ENCODE measurements at places on chromosomes 4 and X.

DNA sequence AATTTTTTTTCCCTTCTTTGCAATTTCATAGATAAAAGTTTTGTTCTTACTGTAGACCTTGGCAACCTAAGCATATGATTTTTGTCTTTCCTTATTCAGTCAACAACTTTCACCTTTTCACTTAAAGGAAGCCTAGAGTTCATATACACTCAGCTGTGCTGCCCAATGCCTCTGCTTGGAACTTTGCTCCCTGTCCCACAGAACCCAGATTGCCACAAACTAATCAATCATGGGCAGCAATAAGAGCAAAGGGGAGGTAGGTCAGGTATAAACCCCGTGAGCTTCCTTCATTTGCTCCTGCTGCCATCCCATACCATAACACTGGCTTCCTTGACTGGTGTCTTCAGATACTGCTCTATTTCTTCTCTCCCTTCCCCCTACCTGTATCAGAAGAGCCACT is 51.0 kb upstream of the BEND2 start:
- no peak for DNase-seq

GRCh38 chrX:51598899-51599298 is 19.8 kb downstream of the CENPVL3 start:
- DNase-seq: no peak

DNA sequence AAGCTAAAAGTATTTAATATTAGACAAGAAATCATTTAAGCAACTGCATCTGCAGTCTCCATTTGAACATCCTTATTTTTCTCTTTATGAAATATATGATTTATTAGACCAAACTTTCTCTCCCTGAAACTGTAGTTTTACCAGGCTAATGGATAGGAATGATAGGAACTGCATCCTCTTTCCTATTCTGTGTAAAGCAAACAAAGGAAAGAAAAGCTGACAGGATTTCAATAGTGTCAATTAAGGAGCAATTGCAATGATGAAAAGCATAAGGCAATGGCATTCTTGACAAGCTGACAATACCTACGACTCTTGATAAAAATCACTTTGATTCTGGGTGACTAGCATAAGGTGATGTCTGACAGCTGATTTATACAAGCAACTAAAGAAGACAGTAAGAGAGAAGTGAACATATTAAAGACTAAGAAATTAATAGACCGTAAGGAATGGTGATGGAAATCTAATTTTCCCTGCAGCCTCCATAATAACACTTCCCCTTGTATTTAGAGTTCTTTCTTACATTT is 502.5 kb downstream of the TECRL start:
- no peak for DNase-seq

DNA sequence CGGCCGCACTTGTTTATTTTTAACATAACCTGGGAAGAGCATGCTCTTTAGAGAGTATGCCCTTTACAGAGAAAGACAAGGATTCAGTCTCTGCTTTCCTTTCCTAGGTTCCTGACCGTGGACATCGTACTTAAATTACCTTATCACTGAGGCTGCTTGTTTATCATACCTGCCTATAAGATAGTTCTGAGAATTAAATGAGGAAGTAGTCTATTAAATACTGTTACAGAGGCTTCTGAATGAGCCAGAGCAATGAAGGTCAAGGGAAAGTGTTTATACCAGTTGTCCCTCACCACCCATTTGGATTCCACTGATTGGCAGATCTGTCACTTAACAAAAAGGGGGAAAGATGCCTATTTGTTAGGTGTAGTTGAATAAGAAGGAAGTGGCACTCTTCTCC is 10.0 kb downstream of the TXLNG start:
- no peak for DNase-seq

GRCh38 chrX:2517055-2517454 is 16.3 kb upstream of the DHRSX start:
- no peak for DNase-seq

DNA sequence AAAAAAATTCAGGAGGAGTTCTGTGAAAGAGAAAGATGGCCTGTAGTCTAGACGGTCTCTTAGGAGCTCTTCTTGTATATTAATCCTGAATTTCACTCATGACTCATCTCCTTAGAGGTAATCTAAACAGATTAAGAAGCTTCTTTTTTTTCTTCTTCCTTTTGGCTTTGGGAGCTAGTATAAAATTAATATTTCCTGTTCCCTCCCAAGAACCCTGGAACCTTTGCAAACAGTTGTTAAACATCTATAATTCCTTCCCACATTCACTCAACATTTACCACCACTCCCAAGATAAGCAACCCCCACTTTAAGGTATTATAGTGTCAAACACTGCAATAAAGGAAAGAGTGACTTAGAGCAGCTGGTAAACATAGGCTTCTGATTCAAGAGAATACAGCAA is 146.4 kb upstream of the EDNRA start:
- DNase-seq: no peak

DNA sequence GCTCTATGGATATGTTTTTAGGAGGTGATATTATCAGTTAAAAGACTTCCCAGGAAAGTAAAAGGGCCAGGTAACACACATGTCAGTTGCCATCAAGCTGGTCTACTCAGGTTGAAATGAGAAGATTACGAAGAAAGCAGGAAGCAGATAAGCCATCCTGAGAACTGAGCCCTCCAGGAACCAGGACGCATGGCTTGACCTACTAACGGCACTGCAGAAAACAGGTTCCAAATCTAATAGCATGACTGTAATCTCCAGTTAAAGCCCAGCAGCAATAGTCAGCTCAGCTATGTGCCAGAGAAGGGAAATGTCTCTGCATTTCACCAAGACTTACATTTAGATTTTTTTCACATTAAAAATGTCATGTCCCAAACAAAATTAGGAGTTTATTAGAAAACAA is 77.9 kb downstream of the APBB2 start:
- DNase-seq: no peak

GRCh38 chrX:129693354-129693753 is 38.6 kb upstream of the APLN start:
- no peak for DNase-seq

- no peak for DNase-seq
Measured at GRCh38 chr4:84750260-84750959, 167.5 kb downstream of the CDS1 start.

- no peak for DNase-seq
Measured at GRCh38 chr4:47406408-47406807, 57.1 kb downstream of the COMMD8 start.

- no peak for DNase-seq
Measured at GRCh38 chr4:48388525-48389154, 47.3 kb downstream of the SLAIN2 start.

DNA sequence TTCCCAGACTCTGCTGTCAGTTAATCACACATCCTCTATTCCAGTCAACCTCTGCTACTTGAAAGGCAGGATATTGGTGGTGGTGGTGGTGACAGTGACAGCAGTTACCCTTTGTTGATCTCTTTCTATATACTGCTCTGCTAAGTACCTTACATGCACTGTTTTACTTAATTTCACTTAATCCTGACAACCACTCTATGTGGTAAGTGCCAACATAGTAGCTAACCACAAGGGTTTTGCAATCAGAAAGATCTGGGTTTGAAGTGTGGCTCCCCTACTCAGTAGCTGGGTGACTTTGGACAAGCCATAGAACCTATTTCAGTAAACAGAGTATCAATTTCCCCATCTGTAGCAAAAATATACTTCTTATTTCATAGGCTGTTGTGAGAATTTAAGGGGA is 24.2 kb upstream of the F9 start:
- no peak for DNase-seq

GRCh38 chrX:39636481-39636880 is 461.3 kb downstream of the BCOR start:
- DNase-seq: no peak

GRCh38 chr4:119131164-119131563 is 4.5 kb upstream of the MYOZ2 start:
- no peak for DNase-seq

- DNase-seq: no peak
Measured at GRCh38 chrX:82534086-82534597, 973.9 kb upstream of the POU3F4 start.

DNA sequence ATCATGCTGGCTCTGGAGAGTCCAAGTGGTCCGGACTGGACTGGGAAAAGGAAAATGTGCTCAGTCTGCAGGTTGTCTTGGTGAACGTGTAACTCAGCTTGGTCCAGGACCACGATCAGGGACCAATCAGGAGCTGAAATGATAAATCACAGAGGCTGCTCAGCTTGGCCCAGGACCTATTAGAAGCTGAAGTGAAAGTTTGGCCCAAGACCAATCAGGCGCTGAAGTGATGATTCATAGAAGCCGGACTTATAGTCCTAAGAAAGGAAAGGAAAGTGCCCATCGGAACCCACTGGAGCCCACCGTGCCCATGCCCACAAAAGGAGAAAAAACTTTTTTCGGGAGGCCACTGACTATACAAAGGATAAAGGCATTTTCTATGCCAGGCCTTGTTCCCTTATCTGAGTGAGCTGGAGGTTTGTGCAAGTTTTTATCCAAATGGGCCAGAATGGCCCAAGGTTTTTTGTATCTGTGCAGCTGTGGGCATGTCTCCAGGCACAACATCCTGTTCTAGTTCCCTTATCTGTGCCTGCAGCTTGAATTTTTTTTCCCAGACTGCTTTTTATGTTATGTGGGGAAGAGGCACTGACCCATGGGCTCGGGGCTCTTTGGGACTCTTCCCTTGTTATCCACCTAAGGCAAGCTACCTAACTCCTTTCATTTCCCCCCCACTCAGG is 194.4 kb downstream of the FAM133A start:
- no peak for DNase-seq

DNA sequence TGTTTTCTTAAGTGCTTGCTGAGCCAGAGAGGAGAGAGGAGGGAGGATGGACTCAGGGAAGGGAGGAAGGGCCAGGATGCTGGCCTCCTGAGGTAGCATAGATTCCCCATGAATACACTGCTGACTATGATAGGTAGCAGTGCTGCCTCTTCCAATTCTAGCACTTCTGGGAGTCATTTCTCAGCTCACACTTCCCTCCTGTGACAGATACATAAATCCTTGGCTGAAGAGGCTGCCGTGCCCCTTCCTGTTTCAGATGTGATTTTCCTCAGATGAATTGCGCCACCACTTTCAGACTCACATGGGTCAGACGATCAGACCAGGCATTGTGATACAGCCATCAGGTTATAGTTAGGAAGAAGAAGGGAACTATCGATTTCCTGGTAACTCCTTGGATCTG is 22.4 kb downstream of the TSC22D3 start:
- no peak for DNase-seq

GRCh38 chr4:76095568-76095967 is 21.1 kb downstream of the ART3 start:
- DNase-seq: no peak

GRCh38 chr4:155207534-155208257 is 740 bp upstream of the NPY2R start:
- no peak for DNase-seq
